ENCODE measurements at places on chromosomes 5 and 9.
A peak's percentile ranks its signal among the peaks of the same experiment; 100 is the strongest.

DNA sequence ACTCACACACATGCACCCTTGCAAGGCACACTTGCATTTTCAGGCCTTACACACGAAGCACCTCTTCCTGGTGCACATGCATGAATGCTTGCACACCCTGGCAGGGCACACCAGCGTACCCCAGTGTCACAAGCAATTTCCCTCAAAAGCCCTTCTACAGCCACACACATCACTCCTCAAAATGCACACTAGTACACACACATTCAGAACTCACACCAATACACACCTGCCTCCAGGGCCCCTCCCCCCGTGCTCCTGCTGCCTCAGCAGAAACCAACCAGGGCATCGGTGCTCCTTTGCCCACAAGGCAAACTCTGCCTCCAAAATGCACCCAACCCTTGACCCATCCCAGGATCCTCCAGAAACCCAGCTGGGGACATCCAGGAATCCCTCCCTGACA, 1.2 kb downstream of the CAMK2A start:
- no peak for DNase-seq

- DNase-seq, result peak; percentile 23
These were observed 996 bp upstream of the GAS1 start for GRCh38 chr9:86948074-86948929.

GRCh38 chr5:11062397-11062796, 301.4 kb upstream of the DAP start:
- no peak for DNase-seq

GRCh38 chr9:99075246-99075912, 29.5 kb upstream of the TGFBR1 start:
- no peak for DNase-seq

- no peak for DNase-seq
These were observed 289.6 kb downstream of the GABRB2 start for GRCh38 chr5:161256957-161257356.

- no peak for DNase-seq
These were observed 46.9 kb upstream of the RGS7BP start for GRCh38 chr5:64458948-64459347.

- DNase-seq, result no peak
These were observed 172.6 kb downstream of the RAPGEF6 start for GRCh38 chr5:131462454-131462853.

DNA sequence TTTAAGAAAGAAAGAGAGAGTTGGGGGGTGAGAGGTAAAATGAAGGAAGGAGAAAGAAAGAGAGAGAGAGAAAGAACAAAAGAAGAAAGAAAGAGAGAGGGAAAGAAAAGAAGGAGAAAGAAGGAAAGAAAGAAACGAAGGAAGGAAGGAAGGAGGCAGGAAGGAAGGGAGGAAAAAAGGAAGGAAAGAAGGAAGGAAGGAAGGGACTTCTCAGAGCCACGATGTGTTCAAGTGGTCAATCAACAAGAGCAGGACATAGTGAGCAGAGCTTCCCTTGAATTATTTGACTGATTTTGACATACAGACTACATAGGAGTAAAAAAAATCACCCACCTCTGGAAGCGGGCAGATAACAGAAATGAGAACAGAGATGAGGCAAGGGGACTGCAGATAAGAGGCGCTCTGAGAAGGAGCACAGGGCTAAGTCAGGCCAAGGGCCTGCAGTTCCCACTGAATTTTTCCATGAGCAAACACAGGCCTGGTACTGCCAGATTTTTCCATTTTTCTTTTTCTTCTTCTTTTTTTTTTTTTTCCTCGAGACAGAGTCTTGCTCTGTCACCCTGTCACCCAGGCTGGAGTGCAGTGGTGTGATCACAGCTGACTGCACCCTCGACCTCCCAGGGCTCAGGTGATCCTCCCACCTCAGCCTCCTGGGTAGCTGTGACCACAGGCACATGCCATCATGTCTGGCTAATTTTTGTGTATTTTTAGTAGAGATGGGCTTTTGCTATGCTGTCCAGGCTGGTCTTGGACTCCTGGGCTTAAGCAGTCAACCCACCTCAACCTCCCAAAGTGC, 77.7 kb upstream of the IL17B start:
- DNase-seq, result no peak

- no peak for DNase-seq
These were observed 27.3 kb downstream of the LURAP1L start for GRCh38 chr9:12802093-12802492.

DNA sequence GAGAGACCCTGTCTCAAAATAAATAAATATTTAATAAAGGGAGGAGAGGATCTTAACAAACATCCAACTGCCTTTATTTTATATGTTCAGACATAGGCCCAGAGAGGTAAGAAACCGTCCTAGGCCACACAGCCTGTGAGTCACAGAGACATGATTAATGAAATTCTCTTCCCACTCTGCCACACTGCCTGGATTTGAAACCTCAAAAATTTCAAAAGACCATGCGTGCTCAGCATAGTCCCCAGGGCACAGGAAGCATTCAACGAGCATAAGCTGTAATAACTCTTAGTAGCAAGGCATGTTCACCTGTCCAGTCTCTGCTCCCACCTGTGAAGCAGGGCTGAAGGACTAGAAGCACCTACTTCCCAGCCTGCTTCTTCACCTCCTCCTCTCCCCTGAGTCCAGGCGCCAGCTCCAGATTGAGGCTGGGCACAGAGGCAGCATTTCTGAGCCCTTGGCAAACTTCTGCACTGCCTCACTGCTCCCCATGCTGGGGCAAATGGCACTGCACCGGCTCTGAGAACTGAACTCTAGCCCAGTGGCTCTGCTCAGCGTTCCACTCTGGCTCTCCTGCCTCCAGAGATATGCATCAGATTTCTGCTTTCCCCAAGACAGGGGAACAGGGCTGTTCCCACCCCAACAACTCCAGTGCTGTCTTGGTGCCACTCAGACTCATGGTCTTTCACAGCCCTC, 1.1 kb downstream of the FAT2 start:
- DNase-seq, result no peak
